Naive thymus-derived CD4-positive, alpha-beta T cell (primary cell): ENCODE measurements at places on chromosomes 13 and 19. TPM values are rescaled to one million over a fixed set of nuclear protein-coding genes. Genes with fewer than 3 reads are reported as not detected.
A peak's percentile ranks its signal among the peaks of the same experiment; 100 is the strongest.

The PSPN gene
- 0.60 TPM for polyA plus RNA-seq

The KLK4 gene
- not detected for polyA plus RNA-seq

- no peak overlapping the region for H3K4me3 ChIP-seq
- no peaks in the 10 kb centered on the region for H3K27me3 ChIP-seq
- no peak overlapping the region for H3K27ac ChIP-seq
- no peak for DNase-seq
Observed at GRCh38 chr13:30006246-30006645, 155.8 kb upstream of the UBL3 start.

DNA sequence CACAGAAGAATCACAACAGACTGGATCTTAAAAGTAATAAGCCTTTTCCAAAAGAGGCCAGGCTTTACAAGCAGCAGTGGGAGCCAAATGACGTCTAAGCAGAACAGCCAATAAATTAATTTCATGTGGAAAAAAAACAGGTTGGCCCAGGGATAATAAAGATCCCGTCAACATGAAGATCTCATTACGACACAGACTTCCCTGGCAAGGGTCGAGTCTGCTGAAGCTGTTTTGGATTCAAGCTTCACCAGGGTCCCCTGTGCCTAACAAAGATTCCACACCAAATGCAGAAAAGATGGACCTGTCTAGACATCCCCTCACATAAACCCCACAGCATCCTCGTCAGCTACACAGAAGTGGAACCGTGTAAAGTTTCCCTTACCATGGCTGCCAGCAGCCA, 215.1 kb upstream of the ZNF507 start:
- no peak for DNase-seq
- H3K4me1 ChIP-seq = no peaks in the 10 kb centered on the region
- no peak overlapping the region for H3K4me3 ChIP-seq
- no peak overlapping the region for H3K27ac ChIP-seq
- H3K27me3 ChIP-seq = no peaks in the 10 kb centered on the region

GRCh38 chr13:79679334-79679733, 198.4 kb downstream of the NDFIP2 start:
- H3K36me3 ChIP-seq = no peaks in the 10 kb centered on the region
- H3K4me1 ChIP-seq = no peaks in the 10 kb centered on the region
- no peaks in the 10 kb centered on the region for H3K27me3 ChIP-seq

GRCh38 chr13:99381766-99382165, 74.6 kb upstream of the GPR183 start:
- peaks cover 3% of the 10 kb centered on the region for H3K36me3 ChIP-seq
- H3K4me3 ChIP-seq = peak overlapping the region; percentile 1
- H3K27me3 ChIP-seq = no peaks in the 10 kb centered on the region
- no peak for DNase-seq
- peaks cover 75% of the 10 kb centered on the region for H3K4me1 ChIP-seq

DNA sequence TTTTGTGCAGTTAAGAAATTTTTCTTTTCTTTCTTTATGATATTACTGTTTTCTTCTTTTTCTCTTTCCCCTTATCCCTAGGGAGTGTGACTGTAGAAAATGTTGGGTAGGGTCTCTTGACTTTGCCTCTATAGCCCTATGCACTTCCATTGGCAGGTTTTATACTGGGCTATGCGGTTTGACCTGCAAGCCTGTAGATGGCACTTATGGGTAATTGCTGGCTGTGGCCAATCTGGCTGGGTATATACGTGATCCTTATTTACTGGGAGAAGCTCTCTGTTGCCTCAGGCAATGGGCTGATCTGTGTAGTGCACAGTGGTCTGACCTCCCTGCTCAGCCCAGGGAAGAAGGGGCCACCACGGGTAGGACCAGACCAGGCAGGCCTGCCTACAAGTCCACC, 78.8 kb downstream of the RAP2A start:
- no peaks in the 10 kb centered on the region for H3K36me3 ChIP-seq
- H3K27me3 ChIP-seq = no peaks in the 10 kb centered on the region
- H3K27ac ChIP-seq = no peak overlapping the region
- no peak for DNase-seq
- H3K4me1 ChIP-seq = no peaks in the 10 kb centered on the region
- H3K4me3 ChIP-seq = no peak overlapping the region
